NCI-H1092 treated with DMSO at 0.1 percent for 48 hours (cell line): ENCODE measurements at places on chromosomes 5 and 9.

DNA sequence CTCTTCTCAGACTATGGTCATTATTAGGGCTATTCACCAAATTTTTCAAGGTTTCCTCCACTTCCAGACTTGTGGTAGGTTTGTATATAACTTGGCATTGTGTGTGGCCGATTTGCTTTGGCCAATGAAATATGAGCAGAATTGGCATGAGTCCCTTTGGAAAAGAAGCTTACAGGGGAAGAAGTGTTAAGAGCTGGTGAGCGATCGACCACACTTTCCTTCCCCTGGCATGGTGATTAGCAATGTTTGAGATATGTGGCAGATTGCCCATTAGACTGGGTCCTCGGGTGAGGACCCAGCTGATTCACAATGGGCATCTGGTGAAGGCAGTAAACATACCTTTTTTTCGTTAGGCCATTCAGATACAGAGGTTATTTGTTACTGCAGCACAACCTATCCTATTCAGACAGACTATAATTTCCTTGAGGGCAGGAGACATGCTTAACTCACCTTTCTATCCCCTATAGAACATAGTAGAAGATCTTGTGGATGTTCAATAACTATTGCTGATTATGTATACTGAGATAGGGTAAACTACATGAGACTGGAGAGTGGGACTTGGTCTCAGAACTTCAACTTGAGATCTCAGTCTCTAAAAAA lies 62.8 kb upstream of the KLF9 start:
- no peak for DNase-seq

- DNase-seq = no peak
Observed at GRCh38 chr9:137757613-137758029, 120.0 kb upstream of the CACNA1B start.

- no peak for DNase-seq
Observed at GRCh38 chr5:143698574-143698973, 113.4 kb upstream of the HMHB1 start.

DNA sequence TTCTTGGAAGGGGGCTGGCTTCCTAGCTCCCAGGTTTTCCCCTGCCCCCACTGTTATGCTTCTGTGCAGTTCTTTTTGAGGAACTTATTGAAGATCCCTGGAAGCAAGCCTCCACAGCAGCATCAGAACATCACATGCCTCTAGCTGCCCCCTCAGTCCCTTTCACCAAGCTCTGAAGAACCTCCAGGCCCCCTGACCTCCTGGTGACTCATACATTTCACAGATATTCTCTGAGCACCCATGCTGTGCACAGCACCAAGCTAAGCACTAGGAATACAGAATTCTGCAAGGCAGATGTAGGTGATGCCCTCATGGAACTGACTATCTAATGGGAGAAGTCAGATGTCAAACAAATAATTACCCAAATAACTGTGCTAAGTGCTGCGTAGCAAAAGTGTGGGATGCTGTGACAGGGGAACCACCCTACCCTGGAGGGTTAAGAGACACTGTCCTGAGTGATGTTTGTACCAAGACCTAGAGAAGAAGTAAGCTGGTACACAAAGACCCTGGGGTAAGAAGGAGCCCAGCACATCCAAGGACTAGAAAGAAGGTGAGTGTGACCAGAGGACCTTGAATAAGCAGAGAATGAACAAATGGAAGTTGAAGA lies 213.7 kb upstream of the NR4A3 start:
- DNase-seq = no peak

- no peak for DNase-seq
Observed at GRCh38 chr5:168676501-168676900, 97.3 kb upstream of the PANK3 start.

- DNase-seq = no peak
Observed at GRCh38 chr9:125447202-125447802, 185.7 kb downstream of the GAPVD1 start.
